GM18507 (cell line): ENCODE measurements at places on chromosomes 4 and X.

DNA sequence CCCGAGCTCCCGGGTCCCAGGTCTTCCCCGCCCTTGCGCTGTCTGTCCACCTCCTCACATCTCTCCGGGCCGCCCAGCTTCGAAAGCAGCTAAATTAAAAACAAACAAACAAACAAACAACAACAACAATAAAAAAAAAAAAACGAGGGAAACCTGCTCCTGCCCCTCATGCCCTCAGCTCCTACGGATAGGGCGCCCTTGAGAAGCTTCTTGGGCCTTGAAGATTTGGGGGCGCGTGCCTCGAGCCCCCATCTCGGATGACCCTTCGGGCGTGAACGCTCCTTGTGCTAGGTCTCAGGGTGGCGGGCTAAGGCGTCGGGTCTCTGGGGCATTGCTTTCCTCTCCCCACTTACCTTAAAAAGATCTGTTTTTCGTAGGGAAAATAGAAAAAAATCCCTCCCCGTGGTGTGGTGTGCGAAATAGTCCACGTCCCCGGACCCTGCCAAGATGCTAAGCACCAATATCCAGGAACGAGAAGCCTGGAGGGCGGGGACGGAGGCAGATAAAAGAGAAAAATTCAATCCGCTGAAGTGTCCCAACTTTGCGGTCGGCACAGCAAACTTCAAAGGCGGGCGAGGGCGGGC, 603 bp downstream of the NDNF start:
- no peak for DNase-seq

DNA sequence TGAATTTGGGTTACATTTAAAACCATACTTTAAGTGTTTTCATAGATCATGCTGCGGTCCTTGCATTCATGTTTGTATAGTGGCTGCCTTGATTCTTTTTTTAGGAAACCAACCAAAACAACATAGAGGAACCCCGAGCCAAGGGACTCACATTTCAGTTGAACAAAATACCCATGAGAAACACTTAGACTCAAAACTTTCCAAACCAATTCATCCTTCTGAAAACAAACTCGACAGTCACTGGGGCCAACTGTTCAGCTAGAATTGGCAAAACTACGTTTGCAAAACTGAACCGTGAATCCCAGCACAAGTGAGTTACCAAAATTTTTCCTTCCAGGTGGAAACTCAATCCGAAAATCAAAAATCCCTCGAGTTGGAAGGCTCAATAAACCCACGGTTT, 1.4 kb downstream of the ADGRA3 start:
- DNase-seq, result no peak

- no peak for DNase-seq
Observed at GRCh38 chr4:127829014-127829413, 46.9 kb downstream of the HSPA4L start.

DNA sequence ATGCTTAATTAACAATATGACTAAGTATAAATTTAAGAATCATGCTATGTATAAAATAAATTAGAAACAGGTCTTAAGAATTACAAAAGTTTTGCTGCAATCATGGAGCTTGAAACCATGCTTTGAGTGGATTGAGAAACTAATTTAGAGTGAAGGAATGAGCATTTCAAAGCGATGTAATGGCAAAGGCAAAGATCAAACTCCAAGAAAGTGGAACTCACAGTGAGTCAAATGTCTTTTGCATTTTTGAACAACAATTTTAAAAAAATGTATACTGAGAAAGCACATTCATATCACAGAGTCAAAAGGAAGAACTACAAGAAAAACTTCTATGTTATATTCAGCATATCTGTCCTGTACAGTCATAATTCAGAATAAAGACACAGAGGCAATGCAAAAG, 6.6 kb downstream of the GPRIN3 start:
- no peak for DNase-seq

DNA sequence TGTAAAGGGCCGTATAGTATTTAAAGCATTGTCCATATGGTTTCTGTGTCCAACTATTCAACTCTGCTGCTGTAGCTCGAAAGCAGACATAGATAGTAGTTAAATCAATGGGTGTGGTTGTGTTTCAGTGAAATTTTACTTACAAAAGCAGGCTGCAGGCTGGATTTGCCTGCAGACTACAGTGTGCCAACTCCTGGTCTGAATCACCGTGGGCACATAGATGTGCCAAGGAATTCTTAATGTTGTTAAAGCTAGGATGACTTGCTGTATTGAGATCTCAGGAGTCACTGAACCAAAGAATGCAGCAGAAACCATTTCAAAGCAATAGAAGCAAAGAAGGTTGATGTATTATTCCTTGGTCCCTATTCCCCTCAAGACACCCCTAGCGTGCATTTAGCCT, 379.0 kb downstream of the STIM2 start:
- DNase-seq, result no peak

- no peak for DNase-seq
Observed at GRCh38 chr4:176660561-176660960, 132.2 kb downstream of the VEGFC start.

GRCh38 chrX:35841872-35842271, 43.7 kb downstream of the MAGEB16 start:
- DNase-seq, result no peak

GRCh38 chrX:152220606-152221005, 82.2 kb upstream of the MAGEA10 start:
- DNase-seq, result no peak

- no peak for DNase-seq
Observed at GRCh38 chr4:17491196-17491595, 20.7 kb downstream of the QDPR start.

GRCh38 chrX:50403903-50404302, 66.7 kb downstream of the DGKK start:
- DNase-seq, result no peak

DNA sequence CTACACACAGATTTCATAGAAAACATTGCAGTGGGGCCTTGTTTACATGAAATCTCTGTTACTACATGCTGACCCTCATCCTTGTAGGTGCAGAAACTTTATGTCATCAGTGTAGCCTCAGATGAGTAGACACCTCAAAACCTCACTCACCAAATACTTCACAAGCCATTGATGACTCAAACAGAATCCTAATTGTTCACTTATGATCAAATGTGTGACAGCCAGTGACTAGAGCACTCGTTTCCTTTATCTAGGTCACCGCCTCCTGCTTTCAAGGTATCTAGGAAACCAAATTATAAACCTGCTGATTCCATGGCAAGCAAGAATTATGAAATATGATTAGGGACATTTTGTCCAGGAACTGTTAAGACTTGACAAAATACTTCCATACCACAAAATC, 255.8 kb upstream of the GPRIN3 start:
- DNase-seq, result no peak

DNA sequence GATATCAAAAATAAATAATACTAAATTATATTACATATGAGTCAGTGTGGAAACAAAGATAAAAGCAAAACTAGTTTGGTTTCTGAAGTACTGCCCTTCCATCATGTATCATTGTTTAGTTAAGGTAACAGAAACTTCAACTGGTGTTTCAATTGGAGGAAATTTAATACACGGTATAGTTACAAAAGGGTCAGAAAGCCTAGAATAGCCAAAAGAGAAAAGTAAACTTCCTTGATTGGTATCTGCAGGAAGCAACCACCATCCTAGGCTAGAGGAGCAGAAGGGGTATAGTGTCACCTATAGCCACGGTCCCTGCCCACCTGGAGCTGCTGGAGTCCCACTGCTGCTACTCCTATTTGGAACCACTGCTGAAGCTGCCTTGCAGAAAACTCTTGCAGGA, 185.6 kb downstream of the SLC7A11 start:
- DNase-seq, result no peak

- DNase-seq, result peak; percentile 0
Observed at GRCh38 chrX:14528629-14529289, 577 bp upstream of the GLRA2 start.

DNA sequence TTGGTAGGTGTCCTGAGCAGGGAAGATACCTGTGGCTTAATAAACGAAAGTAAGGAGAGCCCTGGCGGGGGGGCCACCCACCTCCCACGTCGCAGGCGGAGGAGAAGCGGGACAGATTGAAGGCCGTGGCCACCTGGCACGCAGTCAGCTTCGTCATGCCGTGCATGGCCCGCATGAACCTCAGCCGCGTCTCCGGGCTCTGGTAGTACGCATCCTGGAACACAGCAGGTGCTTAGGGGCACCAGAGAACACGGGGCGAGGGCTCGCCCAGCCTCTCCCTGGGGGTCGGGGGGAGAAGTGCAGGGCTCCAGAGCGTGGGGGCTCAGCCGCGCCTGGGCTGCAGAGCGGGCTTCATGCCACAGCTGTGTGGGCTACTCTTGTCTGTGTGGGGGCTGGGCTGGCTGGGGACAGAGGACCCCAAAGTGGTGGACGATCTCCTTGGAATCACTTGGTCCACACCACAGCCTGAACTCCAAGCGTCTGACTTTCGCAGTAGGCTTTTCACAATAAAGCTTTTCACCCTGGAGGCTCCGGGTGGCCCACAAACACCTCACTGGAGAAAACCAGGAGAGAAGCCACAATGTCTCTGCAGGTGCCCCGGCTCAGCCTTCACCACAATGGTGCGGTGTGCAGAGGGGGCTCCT, 27.1 kb upstream of the SLC25A6 start:
- no peak for DNase-seq

GRCh38 chrX:20739038-20739745, 472.5 kb upstream of the RPS6KA3 start:
- no peak for DNase-seq

DNA sequence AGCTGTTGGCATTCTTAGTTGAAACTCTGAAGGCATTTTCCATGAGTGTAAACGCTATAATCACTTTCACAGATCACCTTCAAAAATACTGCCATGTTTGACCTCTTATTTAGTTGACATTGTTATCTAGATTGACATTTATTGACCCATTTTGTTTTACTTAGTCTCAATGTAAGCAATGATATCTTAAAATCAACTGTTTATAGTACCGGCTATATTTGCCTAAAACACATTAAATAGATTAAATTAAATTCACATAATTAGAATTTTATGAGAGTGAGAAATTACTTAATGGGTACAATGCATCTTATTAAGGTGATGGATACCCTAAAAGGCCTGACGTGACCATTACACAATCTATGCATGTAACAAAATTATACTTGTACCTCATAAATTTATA, 517.7 kb upstream of the FTHL17 start:
- no peak for DNase-seq

DNA sequence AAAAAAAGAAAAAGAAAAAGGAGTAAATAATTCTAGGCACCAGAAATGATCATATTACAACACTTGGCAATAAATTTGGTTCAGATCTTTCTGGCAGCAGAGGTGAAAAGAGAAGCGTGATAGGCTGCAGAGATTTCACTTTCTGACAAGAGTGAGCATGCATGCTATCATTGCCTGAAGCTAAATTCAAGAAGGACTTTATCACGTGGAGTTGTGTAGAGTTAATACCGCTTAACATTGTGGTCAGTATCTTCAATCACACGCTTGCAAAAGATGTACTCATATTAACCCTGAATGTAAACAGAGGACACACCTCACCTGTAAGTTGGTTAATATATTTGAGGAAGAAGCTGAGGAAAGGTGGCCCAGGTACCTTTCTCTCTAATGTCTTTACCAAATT, 31.4 kb upstream of the RBPJ start:
- DNase-seq, result no peak

DNA sequence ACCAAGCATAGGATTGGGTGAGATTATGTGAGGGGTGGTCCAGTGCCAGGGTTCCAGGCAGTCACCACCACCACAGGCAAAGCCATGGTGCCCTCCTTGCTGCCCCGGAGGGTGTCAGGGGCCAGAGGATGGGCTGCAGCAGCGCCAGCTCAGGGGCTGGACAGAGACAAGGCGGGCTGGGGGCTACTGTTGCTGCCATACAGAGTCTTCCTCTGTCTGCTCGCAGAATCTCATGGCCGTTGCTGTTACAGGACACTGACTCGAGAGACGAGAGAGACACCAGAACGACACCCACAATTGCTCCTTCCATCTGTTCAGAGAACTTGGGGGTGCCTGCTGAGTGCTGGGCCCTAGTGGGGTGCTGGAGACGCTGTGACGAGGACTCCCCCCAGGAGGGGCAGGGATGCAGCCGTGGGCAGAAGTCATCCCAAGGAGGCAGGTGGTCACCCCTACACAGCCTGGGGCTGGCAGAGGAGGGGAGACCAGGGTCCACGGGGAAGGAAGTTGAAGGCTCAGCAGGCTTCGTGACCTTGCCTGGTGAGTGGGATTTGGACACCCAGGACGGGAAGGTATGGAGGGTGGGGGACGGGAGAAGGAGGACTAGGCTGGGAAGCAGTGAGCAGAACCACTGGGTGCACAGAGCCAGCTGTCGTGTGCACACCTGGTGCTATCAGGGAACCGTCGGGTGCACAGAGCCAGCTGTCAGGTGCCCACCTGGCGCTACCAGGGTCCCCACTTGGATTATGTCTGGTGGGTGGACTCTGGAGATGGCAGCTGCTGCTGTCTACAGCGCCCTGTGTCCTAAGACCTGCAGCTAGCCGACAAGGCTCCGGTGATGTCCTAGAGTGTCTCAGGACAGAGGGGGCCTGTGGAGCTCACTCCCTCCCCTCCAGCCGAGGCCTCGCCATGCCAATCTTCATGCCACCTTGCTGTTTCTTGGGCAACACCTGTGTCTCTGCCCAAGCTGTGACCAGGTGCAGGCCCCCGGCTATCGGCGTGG, 43.9 kb upstream of the HMX1 start:
- no peak for DNase-seq

- no peak for DNase-seq
Observed at GRCh38 chr4:81523672-81524327, 52.1 kb upstream of the RASGEF1B start.

- DNase-seq, result no peak
Observed at GRCh38 chrX:89033723-89034122, 286.7 kb downstream of the CPXCR1 start.

DNA sequence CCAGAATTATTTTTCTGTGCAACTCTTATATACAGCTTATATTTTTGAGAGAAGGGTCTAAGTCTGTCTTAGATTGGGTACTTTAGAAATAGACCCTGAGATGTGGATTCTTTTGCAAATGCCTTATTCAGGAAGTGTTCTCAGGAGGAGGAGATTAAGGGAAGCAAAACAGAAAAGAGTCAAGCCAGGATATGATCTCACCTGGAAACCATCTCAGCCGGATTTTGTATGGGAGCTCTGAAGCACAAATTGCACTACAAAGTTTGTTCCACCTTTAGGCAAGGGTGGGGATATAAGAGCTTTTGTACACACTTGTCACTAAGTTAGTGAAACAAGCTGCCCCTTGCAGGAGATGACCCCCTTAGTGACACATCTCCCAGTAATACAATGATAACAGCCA, 121.2 kb upstream of the GRPR start:
- no peak for DNase-seq

DNA sequence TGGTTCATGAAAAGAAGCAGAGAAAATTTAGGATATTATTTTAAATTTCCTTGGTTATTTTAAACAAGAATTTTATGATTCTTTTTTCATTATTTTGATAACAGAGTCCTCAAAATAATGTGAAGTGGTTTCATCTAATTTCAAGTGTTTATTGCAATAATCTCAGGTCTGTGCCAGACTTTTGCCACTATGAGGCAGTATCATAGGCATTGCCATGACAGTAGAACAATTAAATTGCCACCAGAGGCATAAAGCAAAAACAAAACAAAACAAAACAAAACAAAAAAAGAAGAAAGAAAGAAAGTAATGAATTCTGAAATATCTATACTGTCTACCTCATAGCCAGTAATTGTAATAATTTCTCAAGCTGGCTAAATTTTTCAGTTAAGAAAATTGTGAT, 739.2 kb downstream of the KCTD8 start:
- no peak for DNase-seq
